Spinal cord (tissue), 10 donors: ENCODE measurements at places on chromosomes 3 and 15.

- H3K36me3 ChIP-seq = peaks cover 26% of the 10 kb centered on the region
- no peaks in the 10 kb centered on the region for H3K27me3 ChIP-seq
- DNase-seq = no peak
- no peak overlapping the region for H3K4me3 ChIP-seq
- no peak overlapping the region for H3K27ac ChIP-seq
Observed at GRCh38 chr15:31340047-31340446, 13.4 kb downstream of the KLF13 start.

DNA sequence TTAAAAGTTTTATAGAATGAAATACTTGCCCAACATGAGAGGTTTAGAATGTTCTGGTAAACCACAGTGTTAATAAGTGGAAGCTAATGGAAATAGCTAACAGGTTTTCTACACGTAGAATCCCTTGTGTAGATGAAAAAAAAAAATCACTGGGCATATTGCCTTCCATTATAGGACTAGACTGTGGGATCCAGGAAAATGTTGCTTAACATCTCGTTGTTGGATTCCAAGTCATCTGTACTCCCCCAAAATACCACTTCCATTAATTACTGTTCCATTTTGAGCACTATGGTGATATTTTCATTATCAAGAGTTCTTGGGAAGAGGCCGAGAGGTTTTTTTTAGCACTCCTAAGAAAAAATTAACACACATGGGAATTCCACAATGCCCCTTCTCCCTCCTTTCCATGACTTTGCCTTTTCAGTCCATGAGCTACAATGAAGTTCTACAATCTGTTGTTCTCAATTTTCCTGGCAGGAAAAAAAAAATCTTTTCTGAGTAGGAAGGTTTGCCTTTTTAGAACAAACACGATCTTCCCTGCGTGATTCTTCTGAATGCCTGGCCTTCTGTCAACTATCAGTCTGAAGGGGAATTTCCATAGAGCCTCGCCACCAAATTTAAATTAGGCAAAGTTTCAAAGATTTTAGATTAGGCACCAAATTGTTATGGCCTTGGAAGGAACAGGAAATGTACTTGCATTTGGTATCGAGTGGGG is 74.4 kb upstream of the CTDSPL start:
- no peak overlapping the region for H3K4me3 ChIP-seq
- H3K27ac ChIP-seq = no peak overlapping the region
- H3K27me3 ChIP-seq = no peaks in the 10 kb centered on the region
- H3K4me1 ChIP-seq = no peaks in the 10 kb centered on the region
- DNase-seq = no peak

GRCh38 chr15:80171787-80172186 is 19.0 kb downstream of the FAH start:
- no peak overlapping the region for H3K27ac ChIP-seq
- DNase-seq = no peak
- no peaks in the 10 kb centered on the region for H3K27me3 ChIP-seq
- H3K36me3 ChIP-seq = peaks cover 37% of the 10 kb centered on the region
- H3K4me3 ChIP-seq = no peak overlapping the region

DNA sequence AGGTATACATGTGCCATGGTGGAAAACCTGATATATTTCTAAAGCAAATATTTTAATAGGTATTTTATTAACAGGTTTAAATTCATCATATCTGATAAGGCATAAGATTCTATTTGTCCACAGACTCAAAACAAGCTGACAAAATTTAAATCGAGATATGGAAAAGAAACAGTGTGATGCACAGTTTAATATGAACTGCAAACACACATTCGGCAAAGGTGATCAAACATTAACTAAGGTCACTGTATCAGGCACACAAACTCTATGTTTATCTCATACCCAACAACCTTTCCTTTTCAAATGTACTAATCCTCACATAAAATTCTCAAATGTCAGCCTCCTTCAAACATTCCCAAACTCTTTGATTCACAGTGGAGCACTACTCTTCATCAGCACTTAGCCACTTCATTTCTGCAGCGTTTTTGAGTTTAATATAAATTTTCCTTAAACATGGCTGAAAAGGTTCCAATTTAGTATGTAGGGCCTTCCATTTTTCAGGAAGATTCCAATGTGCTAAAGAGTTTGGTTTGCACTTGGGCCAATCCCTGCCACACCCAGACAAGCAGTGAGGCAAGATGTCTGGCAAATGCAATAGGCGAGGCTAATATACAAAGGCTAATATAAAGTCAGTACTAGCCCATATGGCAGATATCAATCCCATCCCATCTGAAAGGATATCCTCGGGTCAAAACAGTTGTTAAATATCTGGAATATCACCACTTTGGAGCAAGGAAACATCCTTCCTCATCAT is 84.6 kb downstream of the GBE1 start:
- no peaks in the 10 kb centered on the region for H3K36me3 ChIP-seq
- no peaks in the 10 kb centered on the region for H3K4me1 ChIP-seq
- no peak for DNase-seq
- no peaks in the 10 kb centered on the region for H3K27me3 ChIP-seq

DNA sequence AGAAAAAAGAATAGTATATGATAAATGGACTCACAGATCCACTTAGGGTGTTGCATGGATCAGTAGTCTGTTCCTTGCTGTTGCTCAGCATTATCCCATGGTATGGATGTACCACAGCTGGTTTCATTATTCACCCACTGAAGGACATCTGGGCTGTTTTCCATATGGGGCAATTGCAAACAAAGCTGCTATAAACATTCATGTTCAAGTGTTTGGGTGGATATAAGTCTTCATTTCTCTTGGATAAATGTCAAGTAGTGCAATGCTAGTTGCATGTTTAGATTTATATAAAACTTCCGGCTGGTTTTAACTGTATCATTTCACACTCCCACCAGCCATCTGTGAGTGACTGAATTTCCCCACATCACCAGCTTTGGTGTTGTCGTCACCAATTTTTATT is 137.7 kb downstream of the ASB7 start:
- no peak overlapping the region for H3K27ac ChIP-seq
- no peaks in the 10 kb centered on the region for H3K4me1 ChIP-seq
- H3K36me3 ChIP-seq = no peaks in the 10 kb centered on the region
- H3K4me3 ChIP-seq = no peak overlapping the region
